CD4-positive, alpha-beta T cell treated with Interleukin-4 for 1 hour (primary cell): ENCODE measurements at places on chromosomes 5 and 9.

GRCh38 chr5:9932770-9933169 lies 302.6 kb upstream of the TAS2R1 start:
- no peak for DNase-seq

GRCh38 chr5:5533927-5534326 lies 111.5 kb downstream of the ICE1 start:
- DNase-seq: no peak

GRCh38 chr5:56396634-56397033 lies 163.5 kb upstream of the ANKRD55 start:
- DNase-seq: no peak

DNA sequence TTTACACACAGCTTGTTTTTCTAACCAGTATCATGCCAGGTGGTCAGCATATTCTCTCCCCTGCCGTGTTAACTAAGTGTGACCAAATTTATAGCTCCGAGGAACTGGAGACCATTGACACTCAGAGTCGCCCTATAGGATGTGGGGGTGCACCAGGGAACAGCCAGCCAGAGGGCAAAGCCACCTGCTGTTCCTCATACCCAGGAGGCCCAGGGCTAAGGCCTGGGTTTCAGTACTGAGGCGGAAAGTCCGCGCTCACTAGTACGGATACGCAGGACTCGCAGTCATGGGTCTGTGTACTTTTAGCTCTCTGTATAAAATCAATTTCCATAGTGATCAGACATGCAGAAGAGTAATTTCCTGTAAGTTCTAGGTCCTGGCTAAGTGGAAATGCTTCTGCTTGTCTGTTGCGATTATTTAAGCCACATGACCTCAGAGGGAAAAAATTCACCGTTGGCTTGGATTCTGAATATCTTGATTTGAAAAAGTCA lies 247.0 kb downstream of the AOPEP start:
- DNase-seq: no peak
